Ammon's horn (tissue), 1 donor: ENCODE measurements at places on chromosomes 16 and 17.
A peak's percentile ranks its signal among the peaks of the same experiment; 100 is the strongest.

DNA sequence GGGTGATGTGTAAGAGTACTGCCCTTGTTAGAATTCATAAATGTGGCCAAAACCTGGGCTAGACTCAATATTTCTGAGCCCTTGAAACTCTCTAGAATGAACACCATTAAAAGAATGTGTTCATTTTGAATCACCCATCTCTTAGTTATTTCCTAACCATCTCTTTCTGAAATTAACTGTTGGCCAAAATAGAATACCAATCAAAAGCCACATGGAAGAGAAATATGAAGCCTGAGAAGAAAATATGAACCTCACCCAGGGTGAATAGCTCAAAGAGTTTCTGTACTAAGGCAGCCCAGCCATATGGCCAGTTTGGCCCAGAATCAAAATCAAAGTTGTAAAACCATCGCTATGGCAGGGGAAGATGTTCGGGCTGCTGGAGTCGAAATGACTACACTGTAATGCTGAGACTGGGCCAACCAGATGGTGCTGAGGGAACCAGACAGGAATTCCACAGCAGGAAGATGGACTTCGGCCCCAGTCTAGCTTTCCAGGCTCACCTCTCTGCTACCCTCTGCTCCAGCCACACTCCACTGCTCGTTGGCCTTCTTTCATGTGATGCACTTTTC lies 154.3 kb upstream of the ZFHX3 start:
- DNase-seq: no peak

GRCh38 chr17:44924107-44924544 lies 8.8 kb upstream of the GFAP start:
- no peak for DNase-seq

- no peak for DNase-seq
Measured at GRCh38 chr17:29141514-29141876, 38.7 kb downstream of the MYO18A start.

DNA sequence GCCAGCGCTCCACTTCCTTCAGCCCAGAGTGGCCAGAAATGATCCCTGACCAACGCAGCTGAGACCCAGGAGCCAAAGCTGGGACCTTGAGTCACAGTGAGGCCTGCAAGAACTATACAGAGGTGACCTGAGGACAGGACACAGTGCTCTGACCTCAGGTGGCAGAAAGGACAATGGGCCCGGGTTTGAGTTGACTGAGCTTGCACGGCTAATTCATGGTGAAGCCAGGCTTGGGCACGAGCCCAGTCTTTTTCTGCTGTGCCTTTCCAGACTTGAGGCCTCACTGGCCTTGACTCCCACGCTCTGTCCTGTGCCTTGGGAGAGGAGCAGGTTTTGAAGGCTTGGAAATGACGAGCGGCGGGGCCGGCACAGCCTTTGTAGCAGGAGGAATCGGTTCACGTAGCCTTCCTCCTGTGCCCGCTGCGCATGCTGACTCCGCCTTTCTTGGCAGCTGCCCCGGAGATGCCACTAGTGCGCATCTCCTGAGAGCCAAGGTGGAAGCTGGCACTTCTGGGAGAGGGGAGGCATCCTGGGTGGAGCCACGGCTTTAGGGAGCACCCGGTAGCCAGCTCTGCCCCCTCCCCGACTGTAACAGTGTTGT lies 34.9 kb downstream of the NDEL1 start:
- DNase-seq: peak; percentile 64

DNA sequence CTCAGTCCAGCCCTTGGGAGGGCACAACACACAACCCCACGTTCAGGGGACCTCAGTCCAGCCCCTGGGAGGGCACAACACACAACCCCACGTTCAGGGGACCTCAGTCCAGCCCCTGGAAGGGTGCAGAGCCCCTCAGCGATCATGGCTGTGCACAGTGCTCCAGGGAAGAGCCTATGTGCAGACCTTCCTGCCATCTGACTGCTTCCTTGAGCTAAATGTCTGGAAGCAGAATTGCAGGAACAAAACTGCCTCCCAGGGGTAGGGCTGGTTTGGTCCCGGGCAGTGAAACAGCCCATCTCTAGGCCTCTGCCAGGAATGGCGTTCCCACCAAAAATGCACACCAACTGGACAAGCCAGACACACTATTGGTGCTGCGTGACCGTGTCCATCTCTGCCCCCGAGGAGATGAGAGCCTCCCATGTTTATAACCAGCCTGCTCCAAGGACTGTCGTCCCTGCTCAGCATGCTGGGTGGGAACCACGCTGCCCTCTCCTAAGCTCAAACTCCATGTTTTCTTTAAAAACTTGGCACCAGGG lies 44.0 kb downstream of the ZNF276 start:
- no peak for DNase-seq

DNA sequence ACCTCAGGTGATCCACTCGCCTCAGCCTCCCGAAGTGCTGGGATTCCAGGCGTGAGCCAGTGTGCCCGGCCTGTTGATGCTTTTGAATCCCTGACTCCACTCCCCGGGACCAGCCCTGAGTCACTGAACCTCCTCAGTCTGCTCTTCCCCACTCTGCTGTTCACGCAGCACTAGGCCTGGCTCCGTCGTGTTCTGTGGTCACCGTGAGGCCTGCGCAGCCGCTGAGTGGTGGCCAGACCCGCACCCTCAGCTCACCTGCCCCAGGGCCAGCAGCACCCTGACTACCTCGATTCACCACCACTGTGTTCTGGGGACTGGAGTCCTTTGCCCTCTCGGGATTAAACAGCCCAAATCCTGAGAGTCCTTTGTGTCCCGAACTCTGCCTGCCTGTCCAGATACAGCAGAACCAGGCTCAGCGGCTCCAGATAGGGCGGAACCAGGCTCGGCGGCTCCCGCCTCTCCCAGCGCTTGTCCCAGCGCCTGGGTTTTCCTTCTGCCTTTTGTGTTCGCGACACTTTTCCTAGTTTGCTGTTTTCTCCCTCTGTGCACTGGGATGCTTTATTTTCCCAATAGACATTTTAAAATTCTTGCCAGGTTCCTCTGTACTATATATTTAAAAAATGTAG lies 58.6 kb upstream of the ENDOV start:
- DNase-seq: no peak

DNA sequence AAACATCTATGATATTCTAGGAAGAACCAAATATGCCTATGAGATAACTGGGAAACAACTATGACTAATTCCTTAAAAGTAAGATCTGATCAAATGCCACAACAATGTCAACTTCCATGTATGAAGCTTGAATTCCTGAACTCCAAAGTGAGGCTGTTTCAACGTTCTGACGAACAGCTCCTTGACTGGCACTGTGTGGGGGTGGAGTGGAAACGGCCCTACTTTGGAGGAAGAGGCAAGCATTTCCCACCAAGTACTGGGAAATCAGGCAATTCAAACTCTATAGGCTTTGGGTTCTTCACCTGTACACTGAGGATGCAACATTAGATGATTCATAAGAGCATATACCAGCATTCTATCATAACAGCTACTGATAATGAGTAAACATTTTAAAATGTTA lies 187.2 kb downstream of the CDK5R1 start:
- DNase-seq: no peak

- DNase-seq: no peak
Measured at GRCh38 chr17:76757256-76757655, 19.3 kb downstream of the MFSD11 start.

DNA sequence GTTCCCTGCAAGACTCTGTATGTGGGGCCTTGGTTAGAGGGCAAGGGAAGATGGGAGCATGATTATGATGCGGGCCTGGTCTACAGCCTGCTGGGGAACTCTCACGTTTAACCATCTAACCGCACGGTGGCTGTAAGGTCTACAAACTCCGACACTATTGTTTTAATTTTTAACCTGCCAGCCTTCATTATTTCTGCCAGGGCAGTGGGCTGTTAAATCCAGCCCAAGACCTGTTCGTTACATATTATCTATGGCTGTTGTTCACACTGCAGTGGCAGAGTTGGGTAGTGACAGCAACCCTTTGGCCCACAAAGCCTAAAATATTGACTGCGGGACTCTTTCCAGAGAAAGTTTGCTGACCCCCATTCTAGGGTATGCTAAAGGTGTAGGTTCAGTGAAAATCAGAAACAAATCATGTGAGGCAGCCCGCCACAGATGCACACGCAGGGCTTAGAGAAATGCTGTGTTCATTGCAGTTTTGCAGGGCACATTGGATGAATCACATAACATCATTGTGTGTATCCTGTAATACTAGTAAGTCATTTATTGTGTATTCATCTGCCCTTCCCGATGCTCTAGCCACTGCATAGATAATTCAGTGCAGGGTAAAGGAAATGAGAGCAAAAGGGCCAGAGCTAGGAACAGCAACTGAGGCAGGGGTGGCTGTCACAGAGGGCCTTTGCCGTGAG lies 14.3 kb downstream of the SNX29 start:
- no peak for DNase-seq

- no peak for DNase-seq
Measured at GRCh38 chr16:53486230-53486629, 16.8 kb downstream of the AKTIP start.

DNA sequence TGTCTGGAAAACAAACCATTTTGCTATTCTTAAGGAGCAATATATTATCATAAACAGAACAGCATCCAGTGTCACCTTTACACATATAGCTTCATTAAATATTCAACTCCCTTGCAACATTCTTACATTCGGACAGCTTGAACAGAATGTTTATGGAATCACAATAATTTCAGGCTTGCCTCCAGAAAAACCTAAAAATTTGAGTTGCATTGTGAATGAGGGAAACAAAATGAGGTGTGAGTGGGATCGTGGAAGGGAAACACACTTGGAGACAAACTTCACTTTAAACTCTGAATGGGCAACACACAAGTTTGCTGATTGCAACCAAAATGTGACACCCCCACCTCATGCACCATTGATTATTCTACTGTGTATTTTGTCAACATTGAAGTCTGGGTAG lies 51.4 kb downstream of the TBC1D26 start:
- DNase-seq: no peak

GRCh38 chr17:55814377-55814776 lies 63.5 kb downstream of the PCTP start:
- DNase-seq: no peak

- DNase-seq: no peak
Measured at GRCh38 chr16:74720579-74720978, 19.9 kb upstream of the MLKL start.
